ELF-1 (cell line): ENCODE measurements at places on chromosomes 3 and 15.

DNA sequence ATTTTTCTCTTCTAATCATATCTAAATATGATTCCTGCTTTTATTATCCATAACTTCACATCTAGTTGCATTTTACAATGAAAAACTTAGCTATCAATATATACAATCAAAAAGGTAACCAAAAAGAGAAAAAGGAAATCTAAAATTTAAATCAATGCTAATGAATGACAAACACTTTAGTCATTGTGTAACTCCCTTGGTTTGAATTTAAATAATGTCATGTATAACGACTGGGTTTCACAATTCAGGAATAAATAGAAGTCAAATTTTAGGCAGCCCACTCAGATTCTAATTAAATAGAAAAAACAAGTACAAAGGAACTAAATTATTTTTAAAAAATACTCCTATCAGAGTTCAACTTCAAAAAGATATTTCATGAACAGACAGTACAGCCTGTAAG is 26.9 kb downstream of the DPH6 start:
- no peak for DNase-seq

DNA sequence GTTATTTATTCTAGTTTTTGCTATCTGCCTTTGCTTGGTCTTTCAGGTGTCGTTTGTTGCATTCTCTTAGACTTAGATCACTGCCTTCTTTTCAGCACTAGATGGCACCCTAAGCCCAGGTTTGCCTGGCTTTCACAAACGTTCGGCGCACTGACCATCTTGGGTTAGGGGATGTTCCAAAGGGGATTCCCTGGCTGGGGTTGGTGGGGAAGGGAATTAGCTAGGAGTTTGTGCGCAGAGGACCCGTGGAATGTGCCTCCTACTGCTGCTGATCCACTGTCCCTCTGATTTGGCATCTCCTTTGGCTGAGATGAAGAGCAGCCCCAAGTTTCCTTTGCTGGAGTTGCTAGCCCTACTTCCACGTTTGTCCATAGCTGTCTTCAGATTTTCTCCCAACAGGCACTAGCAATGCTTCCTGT is 33.9 kb downstream of the PFN2 start:
- DNase-seq, result peak; percentile 81

DNA sequence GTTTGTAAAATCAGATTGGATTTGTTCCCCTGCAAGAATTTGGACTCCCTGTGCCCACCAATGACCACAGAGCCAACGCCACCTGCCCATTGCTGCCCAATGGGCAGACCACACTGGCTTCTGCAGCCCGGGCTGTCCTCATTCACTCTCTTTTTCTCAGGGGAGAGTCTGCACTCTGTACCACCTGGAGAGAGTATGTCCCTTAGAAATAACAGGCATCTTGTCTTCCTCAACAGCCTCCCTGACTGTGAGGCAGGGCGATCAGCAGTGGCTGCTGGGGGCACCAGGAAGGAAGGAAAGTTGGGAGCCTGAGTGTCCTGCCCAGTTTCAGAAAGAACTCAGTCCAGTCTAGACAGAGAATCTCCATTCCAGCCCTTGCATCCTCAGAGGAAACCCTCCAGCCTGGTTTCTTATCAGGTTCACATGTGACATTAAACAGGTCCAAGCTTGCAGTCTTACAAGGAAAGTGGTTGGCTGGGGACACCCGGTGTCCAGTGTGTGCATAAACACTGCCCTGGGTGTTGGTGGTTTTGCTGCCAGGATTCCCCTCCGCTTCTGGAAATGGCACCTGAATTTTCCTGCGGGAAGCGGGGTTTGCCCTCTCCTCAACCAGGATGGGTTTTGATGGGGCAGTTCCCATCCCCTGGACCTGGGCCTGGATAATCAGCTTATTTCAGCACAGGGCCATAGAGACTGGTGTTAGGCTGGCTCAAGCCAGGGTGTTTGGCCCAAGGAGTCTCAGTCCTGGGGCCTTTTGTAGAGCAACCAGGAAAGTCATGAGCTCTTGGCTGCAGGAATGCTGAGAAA is 37.2 kb downstream of the SSUH2 start:
- DNase-seq, result peak; percentile 83

DNA sequence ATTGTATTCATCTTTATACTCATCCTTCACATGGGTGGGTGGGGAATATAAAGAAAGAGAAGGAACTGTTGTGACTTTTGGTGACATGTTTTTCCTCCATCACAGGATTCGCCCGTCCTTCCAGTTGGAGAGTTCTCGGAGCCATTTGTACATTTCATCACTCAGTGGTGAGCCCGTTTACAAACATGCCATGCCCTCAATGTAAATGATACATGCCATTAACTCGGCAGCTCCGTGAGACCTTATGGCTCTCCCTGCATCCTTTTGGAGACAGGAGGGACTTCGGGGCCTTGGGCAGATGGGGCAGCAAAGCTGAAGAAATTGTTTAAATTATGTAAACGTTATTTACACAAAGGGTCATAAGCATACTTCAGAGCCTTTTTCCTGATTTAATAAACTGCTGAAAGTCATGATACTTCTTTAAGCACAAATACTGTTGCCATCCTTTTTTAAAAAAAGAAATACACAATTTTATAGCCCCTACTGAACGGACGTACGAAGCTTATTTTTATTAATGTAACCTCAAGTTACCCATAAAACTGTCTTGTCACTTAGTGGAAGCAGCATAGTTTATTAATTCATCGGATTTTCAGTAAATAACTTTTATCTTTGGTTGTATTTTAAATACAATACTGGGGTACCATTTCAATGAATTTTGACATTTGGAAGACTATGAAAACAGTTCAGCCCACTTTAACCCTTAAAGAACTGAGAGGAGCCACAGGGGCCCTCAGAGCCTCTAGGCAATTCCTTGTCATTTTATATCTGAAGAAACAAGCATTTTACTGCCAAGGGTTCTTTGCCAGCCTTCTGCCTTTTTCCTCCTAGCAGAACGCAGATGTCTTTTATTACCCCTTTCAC is 55.6 kb upstream of the SKOR1 start:
- DNase-seq, result no peak

GRCh38 chr15:45362419-45362818 is 15.9 kb downstream of the GATM start:
- no peak for DNase-seq

GRCh38 chr15:80325206-80325605 is 73.2 kb upstream of the CTXND1 start:
- no peak for DNase-seq

- no peak for DNase-seq
Measured at GRCh38 chr15:83062768-83063180, 4.3 kb downstream of the BTBD1 start.

- no peak for DNase-seq
Measured at GRCh38 chr3:195767792-195768191, 43.9 kb downstream of the MUC4 start.

- DNase-seq, result no peak
Measured at GRCh38 chr3:130604806-130605205, 87.8 kb downstream of the COL6A6 start.

- DNase-seq, result no peak
Measured at GRCh38 chr15:64942356-64942755, 30.7 kb downstream of the ANKDD1A start.

- no peak for DNase-seq
Measured at GRCh38 chr3:128282380-128283196, 129.3 kb downstream of the EEFSEC start.

DNA sequence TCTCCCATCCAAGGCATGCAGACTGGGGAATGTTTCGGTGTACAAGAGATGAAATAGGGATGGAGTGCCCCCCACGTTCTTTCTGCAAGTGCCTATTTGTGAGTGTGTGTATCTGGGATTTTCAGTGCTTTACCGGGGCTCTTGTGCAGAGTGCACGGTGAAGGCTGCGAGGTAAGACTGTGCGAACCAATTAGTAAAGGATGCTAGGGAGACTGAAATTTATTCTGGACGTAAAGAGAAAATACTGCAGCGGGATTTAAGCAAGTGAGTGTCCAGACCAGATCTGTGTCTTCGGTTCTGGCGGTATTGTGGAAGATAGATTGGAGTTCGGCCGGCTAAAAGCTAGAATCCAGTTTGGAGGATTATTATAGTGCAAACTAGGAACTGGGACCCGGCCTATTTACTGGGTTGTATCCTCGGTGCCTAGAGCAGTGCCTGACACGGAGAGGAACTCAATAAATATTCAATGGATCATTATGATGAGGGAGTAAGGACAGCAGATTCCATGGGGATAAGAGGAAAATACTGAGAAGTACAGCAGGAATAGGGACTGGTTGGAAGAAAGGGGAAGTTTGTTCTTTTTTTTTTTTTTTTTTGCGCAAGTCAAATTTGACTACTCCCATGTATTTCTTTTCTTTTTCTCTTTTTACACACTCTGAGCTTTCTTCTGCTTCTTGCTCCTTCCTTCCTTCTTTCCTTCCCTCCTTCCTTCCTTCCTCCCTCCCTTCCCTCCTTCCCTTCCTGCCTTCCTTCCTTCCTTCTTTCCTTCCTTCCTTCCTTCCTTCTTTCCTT is 580 bp upstream of the MAGEF1 start:
- DNase-seq, result no peak

GRCh38 chr3:66604481-66604880 is 103.7 kb upstream of the LRIG1 start:
- no peak for DNase-seq

GRCh38 chr3:46833346-46834300 is 29.6 kb downstream of the MYL3 start:
- DNase-seq, result no peak

DNA sequence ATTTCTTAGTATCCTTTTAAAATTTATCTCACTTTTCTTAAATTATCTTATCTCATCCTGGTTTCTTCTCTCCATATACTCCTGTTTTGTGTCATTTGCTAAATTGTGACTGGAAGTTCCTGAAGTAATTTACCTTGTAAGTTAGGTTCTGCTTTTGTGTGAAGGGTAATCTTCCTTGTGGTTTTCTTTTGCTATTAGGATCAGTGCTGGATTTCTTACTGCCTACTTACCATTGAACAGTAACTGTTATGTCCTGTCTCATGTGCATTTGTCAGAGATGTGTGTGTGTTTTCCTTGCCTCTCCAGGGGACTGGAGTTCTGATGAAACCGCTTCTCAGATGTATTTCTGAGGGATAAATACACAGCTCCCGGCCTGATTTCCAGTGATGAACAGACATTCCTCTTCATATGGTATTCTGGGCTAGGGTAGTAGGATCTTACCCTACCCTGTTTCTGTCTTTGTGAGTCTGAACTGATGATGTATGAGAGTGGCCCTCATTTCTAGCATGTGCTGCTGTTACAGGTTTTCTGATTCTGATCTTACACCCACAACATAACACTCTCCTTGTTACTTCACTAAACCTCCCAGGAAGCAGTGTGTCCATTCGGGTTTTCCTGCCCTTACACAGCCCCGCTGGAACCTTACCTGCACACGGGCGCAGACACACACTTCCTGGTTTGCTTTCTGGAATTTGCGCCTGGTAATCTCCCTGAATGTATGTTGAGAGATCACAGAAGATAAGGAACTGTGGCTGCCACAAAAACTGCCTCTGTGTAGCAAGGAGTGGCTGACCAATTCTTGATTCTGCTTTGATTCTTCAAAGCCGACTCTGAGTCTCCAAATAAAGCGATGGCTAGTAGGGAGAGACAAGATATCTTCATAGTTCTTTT is 14.7 kb downstream of the PAK2 start:
- DNase-seq, result peak; percentile 22

GRCh38 chr3:161339517-161340500 is 31.5 kb downstream of the SPTSSB start:
- DNase-seq, result no peak

DNA sequence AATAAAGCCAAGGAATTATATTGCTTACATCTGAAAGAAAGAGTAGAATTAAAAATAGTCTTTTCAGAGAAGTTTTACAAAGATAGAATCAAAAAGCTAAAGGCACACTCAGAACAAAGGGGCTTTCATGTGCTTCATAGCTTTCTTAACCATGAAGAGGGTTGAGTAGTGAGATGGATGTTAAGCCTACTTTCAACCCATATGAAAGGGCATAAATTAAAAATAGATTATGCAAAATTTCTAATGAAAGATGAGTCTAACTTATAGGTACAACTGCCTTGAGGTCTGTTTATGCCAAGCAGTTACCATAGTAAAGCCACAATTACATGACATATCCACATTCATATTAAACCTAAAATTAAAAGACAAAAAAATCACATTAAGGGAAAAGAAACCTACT is 223.3 kb upstream of the ARHGEF26 start:
- no peak for DNase-seq

- DNase-seq, result no peak
Measured at GRCh38 chr3:139597947-139598346, 58.4 kb upstream of the RBP1 start.

DNA sequence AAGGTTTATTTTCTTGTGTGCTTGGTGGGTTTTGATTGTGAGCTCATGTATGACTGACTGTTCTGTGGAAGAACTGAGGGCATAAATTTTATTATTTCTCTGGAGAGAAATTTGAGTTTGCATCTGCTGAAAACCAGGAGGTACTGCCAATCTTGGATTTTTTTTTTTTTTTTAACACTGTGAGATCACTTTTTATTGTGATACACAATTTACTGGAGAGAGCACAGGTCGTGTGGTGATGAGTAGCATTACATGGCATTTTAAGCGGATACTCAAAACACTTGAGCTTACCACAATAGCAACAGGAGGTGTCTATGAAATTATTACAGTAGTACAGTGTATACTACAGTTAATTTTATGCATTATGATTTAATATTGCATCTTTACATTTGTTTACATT is 237.4 kb downstream of the MFSD1 start:
- DNase-seq, result no peak

- DNase-seq, result no peak
Measured at GRCh38 chr3:124669470-124669869, 60.8 kb upstream of the UMPS start.

GRCh38 chr3:61631108-61631769 is 69.9 kb downstream of the PTPRG start:
- DNase-seq, result no peak

DNA sequence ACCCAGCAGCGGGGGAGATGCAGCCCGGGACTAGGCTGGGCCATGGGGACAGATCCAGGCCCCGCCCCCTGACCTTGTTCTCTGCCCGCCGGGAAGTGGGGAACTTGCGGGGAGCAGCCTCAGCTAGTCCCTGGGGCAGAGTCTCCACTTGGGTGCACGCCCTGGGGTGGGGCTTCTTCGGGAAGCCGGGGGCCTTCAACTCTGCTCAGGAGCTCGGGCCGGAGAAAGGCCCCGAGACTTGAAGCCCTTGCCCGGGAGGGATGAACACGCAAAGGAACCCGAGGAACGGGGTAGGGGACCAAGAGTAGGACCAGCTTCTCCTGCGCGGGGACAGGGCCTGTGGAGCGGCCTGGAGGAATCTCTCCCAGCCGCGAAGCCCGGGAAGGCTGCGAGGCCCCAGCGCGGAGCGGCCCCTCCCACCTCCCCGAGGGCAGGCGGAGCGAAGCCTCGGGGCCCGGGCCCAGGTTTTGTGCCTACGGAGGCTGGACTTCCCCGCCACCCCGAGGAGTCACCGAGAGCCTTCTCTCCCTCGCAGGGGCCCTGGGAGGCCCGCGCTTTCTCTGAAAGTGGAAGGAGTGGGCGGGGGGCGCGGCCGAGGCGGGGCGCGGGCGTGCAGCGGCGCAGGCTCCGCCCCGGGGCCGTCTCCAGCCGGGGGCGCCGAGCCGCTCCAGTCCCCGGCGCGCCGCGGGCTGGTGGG is at the start of gene ITPKA:
ITPKA (plus strand) TSS at position 670 of the 697 bp plus-strand sequence. CDS start 54 bp downstream, outside the sequence.
- DNase-seq, result peak; percentile 68
